ENCODE measurements at places on chromosomes 2 and 18.
A peak's percentile ranks its signal among the peaks of the same experiment; 100 is the strongest.

- H3K36me3 ChIP-seq: no peaks in the 10 kb centered on the region
- H3K27ac ChIP-seq: no peak overlapping the region
- no peak overlapping the region for H3K4me3 ChIP-seq
- no peak for DNase-seq
Observed at GRCh38 chr18:36627637-36628036, 201.2 kb downstream of the TPGS2 start.

GRCh38 chr18:12839526-12840196 is 44.4 kb downstream of the PTPN2 start:
- peak overlapping the region; percentile 33 for H3K4me3 ChIP-seq
- peaks cover 53% of the 10 kb centered on the region for H3K4me1 ChIP-seq
- H3K27ac ChIP-seq: peak overlapping the region; percentile 100
- H3K27me3 ChIP-seq: no peaks in the 10 kb centered on the region

- H3K4me1 ChIP-seq: no peaks in the 10 kb centered on the region
- H3K36me3 ChIP-seq: no peaks in the 10 kb centered on the region
- no peak overlapping the region for H3K27ac ChIP-seq
- no peak overlapping the region for H3K4me3 ChIP-seq
Observed at GRCh38 chr2:11363868-11364564, 19.6 kb upstream of the ROCK2 start.

GRCh38 chr2:11307764-11308415 is 36.5 kb downstream of the ROCK2 start:
- no peaks in the 10 kb centered on the region for H3K36me3 ChIP-seq
- no peaks in the 10 kb centered on the region for H3K27me3 ChIP-seq
- DNase-seq: no peak
- no peaks in the 10 kb centered on the region for H3K4me1 ChIP-seq
- H3K27ac ChIP-seq: no peak overlapping the region

DNA sequence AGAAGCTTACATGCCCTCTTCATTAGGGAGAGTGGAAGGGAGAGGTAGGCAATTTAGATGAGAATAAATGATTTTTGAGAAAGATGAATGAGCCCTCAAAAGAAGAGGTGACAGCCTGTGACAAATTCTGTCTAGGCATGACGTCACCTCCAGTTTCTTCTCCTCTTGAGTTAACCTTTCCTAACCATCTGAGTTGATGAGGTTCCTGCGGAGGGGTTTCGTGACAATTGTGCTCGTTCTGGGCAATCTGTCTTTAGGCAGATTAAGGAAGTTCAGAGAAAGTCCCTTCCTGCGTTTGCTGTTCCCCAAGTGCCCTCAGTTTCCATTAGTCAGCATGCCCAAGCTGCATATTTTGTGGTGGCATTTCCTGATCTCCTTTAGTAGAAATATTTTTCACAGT is 640.2 kb upstream of the SYT4 start:
- no peak overlapping the region for H3K4me3 ChIP-seq
- H3K36me3 ChIP-seq: no peaks in the 10 kb centered on the region
- H3K4me1 ChIP-seq: no peaks in the 10 kb centered on the region
- DNase-seq: no peak

- H3K27ac ChIP-seq: no peak overlapping the region
- no peaks in the 10 kb centered on the region for H3K36me3 ChIP-seq
- H3K4me1 ChIP-seq: peaks cover 12% of the 10 kb centered on the region
Observed at GRCh38 chr2:573805-574392, 103.3 kb downstream of the TMEM18 start.

- H3K27ac ChIP-seq: no peak overlapping the region
- no peaks in the 10 kb centered on the region for H3K27me3 ChIP-seq
- no peak overlapping the region for H3K4me3 ChIP-seq
Observed at GRCh38 chr2:125444106-125444505, 1211.9 kb upstream of the GYPC start.

GRCh38 chr2:162199913-162200312 is 43.3 kb downstream of the FAP start:
- H3K27ac ChIP-seq: no peak overlapping the region
- no peak overlapping the region for H3K4me3 ChIP-seq
- DNase-seq: no peak
- no peaks in the 10 kb centered on the region for H3K27me3 ChIP-seq

GRCh38 chr2:160305081-160305750 is 105.1 kb upstream of the ITGB6 start:
- H3K4me1 ChIP-seq: no peaks in the 10 kb centered on the region
- no peak overlapping the region for H3K4me3 ChIP-seq

GRCh38 chr18:57697426-57697825 is 75.8 kb upstream of the NARS1 start:
- H3K27ac ChIP-seq: no peak overlapping the region
- peaks cover 30% of the 10 kb centered on the region for H3K4me1 ChIP-seq
- no peak for DNase-seq
- no peak overlapping the region for H3K4me3 ChIP-seq
- H3K27me3 ChIP-seq: no peaks in the 10 kb centered on the region

- H3K4me1 ChIP-seq: no peaks in the 10 kb centered on the region
Observed at GRCh38 chr2:230932556-230933511, 7.8 kb upstream of the GPR55 start.

- no peaks in the 10 kb centered on the region for H3K27me3 ChIP-seq
- no peak overlapping the region for H3K27ac ChIP-seq
- peak; percentile 8 for DNase-seq
- no peak overlapping the region for H3K4me3 ChIP-seq
- H3K4me1 ChIP-seq: peaks cover 9% of the 10 kb centered on the region
Observed at GRCh38 chr2:63692002-63692606, 103.3 kb downstream of the MDH1 start.

- H3K27ac ChIP-seq: no peak overlapping the region
- H3K4me3 ChIP-seq: no peak overlapping the region
- H3K36me3 ChIP-seq: no peaks in the 10 kb centered on the region
- H3K4me1 ChIP-seq: no peaks in the 10 kb centered on the region
- no peak for DNase-seq
Observed at GRCh38 chr18:55509631-55510324, 78.2 kb downstream of the TCF4 start.

DNA sequence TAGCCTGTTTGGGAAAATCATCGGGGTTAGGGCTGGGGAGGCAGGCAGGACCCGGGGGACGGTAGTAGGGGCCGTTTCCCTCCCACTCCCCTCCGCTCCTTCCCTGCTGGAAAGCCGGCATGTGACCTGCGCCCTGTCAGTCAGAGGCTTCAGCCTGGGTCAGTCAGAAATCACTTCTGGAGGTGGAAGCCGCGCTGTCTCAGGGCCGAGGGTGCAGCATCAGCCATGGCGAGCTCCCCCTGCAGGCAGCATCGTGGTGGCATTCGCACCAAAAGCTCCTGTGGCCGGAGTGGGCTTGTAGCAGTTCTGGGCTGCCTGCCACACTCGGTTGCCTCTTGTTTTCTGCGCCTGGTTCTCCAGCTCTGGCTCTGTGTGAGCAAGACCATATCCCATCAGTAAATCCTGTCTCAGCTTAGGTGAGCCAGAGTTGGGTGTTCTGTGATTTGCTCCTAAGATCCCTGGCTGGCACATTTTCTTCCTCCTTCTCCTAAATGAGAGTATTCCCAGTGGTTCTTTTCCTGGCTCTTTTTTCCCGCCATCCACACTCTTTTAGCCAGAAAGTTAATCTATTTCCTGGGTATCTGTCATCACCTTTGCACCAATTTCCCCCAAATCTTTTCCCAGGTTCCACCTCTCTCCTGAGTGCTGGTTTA is 123.9 kb upstream of the CD302 start:
- no peak for DNase-seq
- no peaks in the 10 kb centered on the region for H3K4me1 ChIP-seq
- no peaks in the 10 kb centered on the region for H3K36me3 ChIP-seq
- H3K27ac ChIP-seq: no peak overlapping the region
- no peak overlapping the region for H3K4me3 ChIP-seq

GRCh38 chr18:79526468-79527460 is 131.0 kb downstream of the NFATC1 start:
- no peaks in the 10 kb centered on the region for H3K4me1 ChIP-seq
- H3K36me3 ChIP-seq: no peaks in the 10 kb centered on the region
- no peak overlapping the region for H3K27ac ChIP-seq
- DNase-seq: no peak
- H3K27me3 ChIP-seq: peaks cover 50% of the 10 kb centered on the region
- no peak overlapping the region for H3K4me3 ChIP-seq

GRCh38 chr2:130337735-130338325 is 4.9 kb upstream of the IMP4 start:
- H3K36me3 ChIP-seq: no peaks in the 10 kb centered on the region
- no peak for DNase-seq
- H3K4me3 ChIP-seq: peak overlapping the region; percentile 64
- no peaks in the 10 kb centered on the region for H3K27me3 ChIP-seq

DNA sequence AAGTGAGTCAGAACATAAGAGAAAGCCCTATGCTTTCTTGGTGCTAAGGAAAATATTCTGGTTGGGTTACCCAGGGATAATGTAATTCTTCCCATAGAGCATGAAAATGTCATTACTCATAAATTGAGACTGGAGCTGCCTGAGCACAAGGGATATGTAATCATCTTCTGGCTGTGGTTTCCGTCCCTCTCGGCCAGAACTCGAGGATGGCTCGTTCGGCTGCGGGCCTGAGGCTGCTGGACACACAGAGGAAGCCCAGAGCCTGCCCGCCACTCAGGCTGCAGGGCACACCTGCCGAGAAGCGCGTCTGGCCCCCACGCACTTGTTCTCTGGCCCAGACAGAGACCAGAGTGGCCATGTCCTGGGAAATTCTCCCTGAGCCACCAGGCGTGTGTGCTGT is 104.9 kb downstream of the ASAP2 start:
- H3K27me3 ChIP-seq: no peaks in the 10 kb centered on the region
- peaks cover 5% of the 10 kb centered on the region for H3K36me3 ChIP-seq
- no peak for DNase-seq
- peaks cover 41% of the 10 kb centered on the region for H3K4me1 ChIP-seq
- peak overlapping the region; percentile 74 for H3K27ac ChIP-seq

GRCh38 chr2:24182507-24182906 is 7.7 kb downstream of the FAM228A start:
- H3K27me3 ChIP-seq: no peaks in the 10 kb centered on the region
- DNase-seq: no peak
- H3K4me3 ChIP-seq: no peak overlapping the region
- no peak overlapping the region for H3K27ac ChIP-seq

DNA sequence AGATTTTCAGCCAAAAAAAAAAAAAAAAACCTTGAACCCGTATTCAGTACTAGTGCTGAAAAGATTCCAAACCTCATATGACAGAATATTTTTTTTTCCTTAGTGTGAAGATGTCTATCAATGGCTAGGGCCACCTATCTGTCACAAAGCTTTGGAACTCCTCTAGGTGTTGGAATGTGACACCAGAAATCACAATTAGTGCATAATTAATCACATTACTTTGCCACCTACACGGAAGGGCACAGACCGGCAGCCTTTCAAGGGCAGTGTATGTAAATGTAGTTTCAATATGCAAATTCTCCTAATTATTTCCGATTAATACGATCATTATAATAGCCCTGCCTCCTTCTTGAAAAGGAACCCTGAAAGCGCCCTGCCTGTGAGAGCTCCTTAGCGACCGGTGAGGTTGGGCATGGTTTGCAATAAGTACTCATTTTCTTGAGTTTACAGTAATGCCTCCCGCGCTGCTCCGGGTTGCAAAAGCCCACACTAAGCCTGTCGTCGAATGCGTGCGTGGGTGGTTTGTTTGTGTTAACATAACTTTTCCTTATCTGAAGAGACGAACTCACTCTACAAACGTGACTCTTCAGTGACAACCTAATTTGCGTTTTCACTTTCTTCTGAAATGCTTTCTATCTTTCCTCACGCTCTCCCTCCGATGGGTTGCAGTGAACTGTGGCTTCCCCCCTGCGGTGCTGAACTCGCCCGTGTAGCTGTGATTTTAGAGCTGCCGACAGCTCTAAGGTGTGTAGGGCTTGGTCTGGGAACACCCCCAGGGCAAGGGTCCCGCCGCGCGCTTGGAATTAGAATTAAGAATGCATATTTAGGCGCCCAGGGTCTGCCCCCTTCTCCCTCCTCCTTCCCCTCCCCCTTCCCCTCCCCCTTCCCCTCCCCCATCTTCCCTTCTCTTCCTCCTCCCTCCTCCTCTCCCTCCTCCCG is 765 bp upstream of the ID2 start:
- peak; percentile 20 for DNase-seq
- no peaks in the 10 kb centered on the region for H3K4me1 ChIP-seq
- H3K27me3 ChIP-seq: peaks cover 66% of the 10 kb centered on the region
- peak overlapping the region; percentile 59 for H3K4me3 ChIP-seq

- no peak overlapping the region for H3K27ac ChIP-seq
- no peaks in the 10 kb centered on the region for H3K4me1 ChIP-seq
- H3K36me3 ChIP-seq: no peaks in the 10 kb centered on the region
- H3K4me3 ChIP-seq: no peak overlapping the region
- DNase-seq: no peak
Observed at GRCh38 chr18:30491815-30492551, 550.6 kb downstream of the DSC3 start.

DNA sequence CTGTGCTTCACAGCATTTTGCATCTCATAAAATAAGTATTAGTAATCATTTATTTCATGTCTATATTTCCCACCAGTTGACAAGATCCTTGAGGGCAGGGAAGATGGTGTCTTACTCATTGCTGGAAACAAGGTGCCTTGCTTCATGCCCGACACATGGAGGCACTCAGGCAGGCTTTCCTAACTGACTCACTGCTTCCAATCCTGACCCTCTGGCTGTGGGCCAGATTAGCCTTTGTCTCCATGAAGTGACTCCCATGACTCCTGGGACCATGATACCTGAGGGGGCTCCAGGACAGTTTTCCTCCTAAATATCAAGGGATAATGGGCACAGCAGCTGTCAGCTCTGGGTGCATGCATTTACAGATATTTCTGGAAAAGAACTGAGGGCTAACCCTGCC is 275.1 kb downstream of the AGPS start:
- no peak overlapping the region for H3K27ac ChIP-seq
- H3K27me3 ChIP-seq: no peaks in the 10 kb centered on the region
- no peaks in the 10 kb centered on the region for H3K4me1 ChIP-seq
- no peak for DNase-seq
- no peak overlapping the region for H3K4me3 ChIP-seq

- H3K27me3 ChIP-seq: no peaks in the 10 kb centered on the region
- no peak overlapping the region for H3K4me3 ChIP-seq
Observed at GRCh38 chr18:48340560-48340959, 68.6 kb downstream of the ZBTB7C start.

- peaks cover 16% of the 10 kb centered on the region for H3K4me1 ChIP-seq
- H3K36me3 ChIP-seq: no peaks in the 10 kb centered on the region
- no peak overlapping the region for H3K4me3 ChIP-seq
- H3K27ac ChIP-seq: no peak overlapping the region
- no peak for DNase-seq
Observed at GRCh38 chr18:79852561-79853302, 55.0 kb downstream of the KCNG2 start.

DNA sequence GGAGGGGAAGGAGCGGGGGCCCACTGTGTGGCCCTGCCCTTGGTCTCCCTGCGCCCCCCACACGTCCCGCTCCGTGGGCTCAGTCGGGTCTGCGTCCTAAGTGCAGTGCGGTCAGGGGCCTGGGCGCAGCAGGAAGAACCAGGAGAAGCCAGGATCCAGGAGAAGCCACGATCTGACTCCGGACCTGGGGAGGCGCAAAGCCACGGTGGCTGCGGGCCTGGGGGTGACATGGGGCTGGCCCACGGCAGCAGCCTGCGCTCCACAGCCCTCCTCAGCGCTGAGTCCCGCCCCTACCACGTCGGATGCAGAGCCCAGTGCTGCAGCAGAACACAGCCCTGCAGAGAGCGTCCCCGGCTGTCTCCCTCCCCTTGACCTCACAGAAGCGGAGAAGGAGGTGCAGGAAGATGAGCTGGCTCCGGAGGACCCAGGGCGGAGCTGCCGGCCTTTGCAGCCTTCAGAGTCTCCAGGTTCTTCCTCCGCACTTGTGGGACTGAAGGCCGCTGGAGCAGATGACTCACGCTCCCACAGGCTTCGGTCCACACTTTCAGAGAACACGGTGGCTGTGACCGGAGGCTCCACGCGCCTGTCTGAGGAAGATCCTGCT is 589.2 kb upstream of the SALL3 start:
- H3K4me3 ChIP-seq: no peak overlapping the region
- H3K27me3 ChIP-seq: peaks cover 77% of the 10 kb centered on the region
- H3K36me3 ChIP-seq: no peaks in the 10 kb centered on the region
- DNase-seq: no peak
- no peak overlapping the region for H3K27ac ChIP-seq
